Cardiac septum (tissue), 1 donor: ENCODE measurements at places on chromosomes 5 and 9. TPM values are rescaled to one million over a fixed set of nuclear protein-coding genes. Genes with fewer than 3 reads are reported as not detected.

CTXN3 gene
- not detected for total RNA-seq

GRCh38 chr9:5832071-5832537 lies 813 bp downstream of the ERMP1 start:
- DNase-seq = no peak

GRCh38 chr5:132176521-132176945 lies 51.1 kb downstream of the P4HA2 start:
- no peak for DNase-seq

SPATA9 gene
- total RNA-seq = not detected

ZNF883 gene
- 2.4 TPM for total RNA-seq

- no peak for DNase-seq
These were observed 13.4 kb upstream of the SMIM32 start for GRCh38 chr5:136206361-136206760.

SPACA9 gene
- 5.4 TPM for total RNA-seq

GRCh38 chr5:166431456-166431855 lies 1860.0 kb upstream of the WWC1 start:
- DNase-seq = no peak

DNA sequence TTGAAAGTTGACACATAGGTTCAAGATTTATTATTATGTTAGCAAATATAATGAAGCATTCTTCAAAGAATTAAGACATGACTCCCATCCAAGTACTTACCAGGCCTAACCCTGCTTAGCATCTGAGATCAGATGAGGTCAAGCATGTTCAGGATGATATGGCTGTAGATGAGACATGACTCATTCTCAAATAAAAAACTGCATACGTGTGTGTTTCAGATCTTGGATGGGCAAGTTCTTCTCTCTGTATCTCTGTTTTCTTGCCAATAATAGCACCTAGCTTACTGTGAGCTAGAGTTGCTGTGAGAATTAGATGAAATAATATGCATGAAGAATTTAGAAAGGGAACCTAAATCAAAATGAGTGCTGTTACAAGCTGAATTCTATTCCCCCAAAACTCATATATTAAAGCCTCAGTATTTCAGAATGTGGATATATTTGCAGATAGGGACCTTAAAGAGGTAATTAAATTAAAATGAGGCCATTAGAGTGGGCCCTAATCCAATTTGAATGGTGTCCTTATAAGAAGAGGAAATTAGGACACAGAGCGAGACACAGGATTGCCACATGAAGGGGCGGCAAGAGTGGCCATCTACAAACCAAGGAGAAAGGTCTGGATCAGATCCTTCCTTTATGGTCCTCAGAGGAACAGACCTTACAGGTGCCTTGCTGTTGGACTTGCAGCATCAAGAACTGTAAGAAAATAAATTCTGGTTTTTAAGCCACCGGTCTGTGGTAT lies 146.2 kb downstream of the MARCHF11 start:
- no peak for DNase-seq

PPP2R2B gene
- total RNA-seq = 7.9 TPM

NAA35 gene
- 21.0 TPM for total RNA-seq

GRCh38 chr9:109303900-109304299 lies 17.0 kb downstream of the EPB41L4B start:
- no peak for DNase-seq

DNA sequence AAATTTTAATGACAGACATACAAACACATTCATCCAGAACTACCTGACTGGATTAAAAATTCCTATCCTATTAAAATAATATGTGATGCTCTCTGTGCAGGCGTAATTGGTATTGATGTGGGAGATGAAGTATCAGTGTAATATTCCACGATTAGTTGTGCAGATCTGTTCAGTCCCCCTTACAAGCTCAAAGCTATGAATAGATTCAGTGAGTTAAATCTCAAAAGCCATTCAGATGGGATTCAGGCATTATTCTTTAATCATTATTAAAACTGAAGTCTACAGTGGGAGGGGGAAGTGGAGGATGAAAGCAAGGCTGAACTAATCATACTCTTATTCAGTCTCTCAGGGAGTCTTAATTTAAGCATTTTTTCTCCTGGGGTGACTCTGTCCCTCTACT lies 855.8 kb downstream of the EFNA5 start:
- DNase-seq = no peak

SLC25A2 gene
- not detected for total RNA-seq

- DNase-seq = no peak
These were observed 149.8 kb downstream of the AUH start for GRCh38 chr9:91211919-91212318.

DNA sequence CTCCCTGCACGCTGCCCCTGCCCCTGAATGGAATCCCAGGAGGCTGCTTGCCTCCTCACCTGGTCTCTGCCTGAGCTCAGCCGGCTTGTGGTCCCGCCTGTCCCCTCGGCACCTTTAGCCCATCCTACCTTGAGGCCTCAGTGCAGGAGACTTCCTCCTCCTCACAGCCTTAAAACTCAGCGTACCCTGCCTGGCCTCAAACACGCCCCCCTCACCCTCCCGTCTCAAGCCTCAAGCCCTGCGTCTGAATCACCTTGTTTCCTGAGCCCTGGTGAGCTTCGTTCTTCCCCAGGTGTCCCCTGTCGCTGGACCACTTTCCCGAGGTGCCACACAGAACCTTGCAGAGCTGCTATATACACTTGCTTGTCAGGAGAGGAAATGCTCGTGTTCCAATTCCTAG lies 110.2 kb upstream of the SPIN1 start:
- DNase-seq = no peak

DNA sequence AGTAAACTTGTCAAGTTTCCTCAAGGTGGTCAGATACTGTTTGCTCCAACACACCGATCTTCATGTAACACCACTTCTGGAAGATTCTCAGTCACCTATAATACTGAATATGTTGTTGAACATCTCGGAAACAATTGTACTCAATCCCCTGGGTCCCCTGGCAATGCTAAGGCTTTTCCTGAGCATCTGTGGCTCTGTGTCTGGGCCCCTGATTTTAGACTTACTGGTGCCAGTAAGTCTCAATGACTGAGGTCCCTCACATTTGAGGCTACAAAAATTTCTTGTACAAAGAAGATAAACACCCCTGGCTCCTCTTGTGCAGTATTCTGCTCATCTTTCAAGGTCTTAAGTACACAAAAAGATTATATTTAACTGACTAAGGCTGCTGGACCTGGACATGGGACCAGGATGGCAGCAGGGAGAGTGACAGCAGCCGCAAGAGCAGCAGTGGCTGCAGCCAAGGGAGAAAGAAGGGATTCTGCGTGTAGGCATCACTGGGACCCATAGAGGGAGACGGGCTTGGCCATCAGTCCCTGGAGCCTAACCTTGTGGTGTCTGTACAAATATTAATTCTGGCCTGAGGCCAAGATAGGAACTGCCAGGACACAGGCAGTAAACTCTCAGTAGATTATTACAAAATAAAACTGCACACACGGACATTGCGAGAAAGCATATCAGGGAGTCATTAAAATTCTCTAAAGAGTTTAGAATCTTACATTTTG lies 49.0 kb upstream of the TNPO1 start:
- DNase-seq = no peak

DNA sequence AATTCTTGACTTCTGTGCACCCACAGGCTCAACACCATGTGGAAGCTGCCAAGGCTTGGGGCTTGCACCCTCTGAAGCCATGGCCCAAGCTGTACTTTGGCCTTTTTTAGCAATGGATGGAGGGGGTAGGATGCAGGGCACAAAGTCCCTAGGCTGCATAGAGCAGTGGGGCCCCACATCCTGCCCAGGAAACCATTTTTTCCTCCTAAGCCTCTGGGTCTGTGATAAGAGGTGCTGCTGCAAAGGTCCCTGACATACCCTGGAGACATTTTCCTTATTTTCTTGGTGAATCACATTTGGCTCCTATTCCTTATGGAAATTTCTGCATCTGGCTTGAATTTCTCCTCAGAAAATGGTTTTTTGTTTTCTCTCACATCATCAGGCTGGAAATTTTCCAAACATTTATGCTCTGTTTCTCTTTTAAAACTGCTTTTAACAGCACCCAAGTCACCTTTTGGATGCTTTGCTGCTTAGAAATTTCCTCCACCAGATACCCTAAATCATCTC lies 482.7 kb upstream of the TLE4 start:
- DNase-seq = no peak

DNA sequence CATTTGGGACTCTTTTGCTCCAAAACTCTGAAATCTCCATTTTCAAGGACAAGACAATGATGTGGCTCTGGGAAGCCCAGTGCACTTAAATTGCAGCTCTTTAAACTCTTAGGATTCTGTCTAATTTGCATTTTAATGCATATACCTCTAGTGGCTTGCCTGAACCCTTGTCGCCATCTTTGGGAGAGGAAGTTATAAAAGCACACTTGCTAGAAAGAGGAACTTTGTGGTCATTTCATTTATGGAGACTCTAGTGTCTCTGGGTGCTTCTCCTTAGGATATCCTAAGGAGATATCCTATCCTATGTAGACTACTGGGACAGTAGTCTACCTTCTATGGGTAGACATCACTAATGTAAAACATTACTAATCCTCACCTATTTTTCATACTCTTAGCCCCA lies 77.3 kb upstream of the SLC1A3 start:
- DNase-seq = no peak

- no peak for DNase-seq
These were observed 41.1 kb downstream of the LAMC3 start for GRCh38 chr9:131049829-131050715.

DNA sequence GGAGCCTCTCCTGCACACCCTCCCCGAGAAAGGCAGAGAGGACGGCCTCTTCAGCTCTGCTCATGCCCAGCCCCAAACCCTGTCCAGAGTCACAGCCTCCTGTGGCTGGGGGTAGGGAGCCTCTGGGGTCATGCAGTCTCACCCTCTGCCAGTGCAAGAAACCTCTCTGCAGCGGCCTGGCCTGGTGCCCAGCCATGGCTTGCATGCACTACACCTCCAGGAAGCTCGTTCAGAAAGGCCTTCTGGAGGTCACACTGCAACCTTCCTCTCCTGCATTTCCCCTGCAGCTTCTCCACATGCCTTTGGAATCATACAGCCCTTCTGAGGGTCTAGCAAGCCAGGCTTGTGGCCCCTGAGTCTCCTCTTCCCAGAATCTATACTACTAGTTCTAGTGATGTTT lies 17.9 kb downstream of the CSF1R start:
- DNase-seq = no peak

DNA sequence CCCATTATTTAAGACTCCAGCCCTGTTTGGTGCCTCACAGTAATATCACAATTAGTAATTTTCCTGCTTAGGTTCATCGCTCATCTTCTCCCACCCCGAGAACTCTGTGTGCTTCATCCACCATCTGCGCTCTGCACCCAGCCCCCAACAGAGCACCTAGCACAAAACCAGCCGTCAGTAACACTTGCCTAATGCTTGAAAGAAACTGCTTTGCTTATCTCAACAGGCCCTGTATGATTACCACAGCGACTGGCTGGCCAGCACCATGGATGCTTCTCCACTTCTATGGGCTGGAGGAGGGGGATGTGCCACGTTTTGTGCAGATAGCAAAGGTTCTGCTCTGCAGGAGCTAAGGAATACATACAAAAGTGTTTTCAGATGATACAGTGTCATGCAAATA lies 166.8 kb downstream of the SPOCK1 start:
- DNase-seq = peak; percentile 71

TNC gene
- 26.4 TPM for total RNA-seq

- DNase-seq = no peak
These were observed 16.9 kb downstream of the ADAMTSL1 start for GRCh38 chr9:18490641-18491370.

DCP2 gene
- 21.8 TPM for total RNA-seq

ZNF658 gene
- 6.4 TPM for total RNA-seq

DNA sequence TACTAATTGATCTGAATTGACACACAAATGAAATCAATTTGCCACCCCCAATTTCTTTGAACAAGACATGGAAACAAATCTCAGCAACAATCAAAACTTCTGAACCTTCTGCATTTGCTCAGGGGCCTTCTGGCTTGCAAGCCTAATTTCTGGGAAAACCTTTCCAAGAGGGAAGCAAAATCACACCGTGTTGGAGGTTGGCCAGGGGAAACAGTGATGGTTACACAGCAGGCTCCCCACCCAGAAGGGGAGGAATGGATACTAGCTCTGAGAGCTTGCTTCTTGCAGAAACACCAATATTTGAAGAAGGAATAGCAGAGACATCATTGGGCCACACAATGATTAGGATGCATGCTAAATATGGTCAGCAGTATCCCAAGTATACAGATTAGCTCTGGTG lies 488.6 kb upstream of the TRPC7 start:
- DNase-seq = no peak

GRCh38 chr5:124297826-124298225 lies 448.6 kb downstream of the ZNF608 start:
- no peak for DNase-seq

GRCh38 chr5:52983731-52984636 lies 5.2 kb upstream of the ITGA2 start:
- DNase-seq = no peak

DNA sequence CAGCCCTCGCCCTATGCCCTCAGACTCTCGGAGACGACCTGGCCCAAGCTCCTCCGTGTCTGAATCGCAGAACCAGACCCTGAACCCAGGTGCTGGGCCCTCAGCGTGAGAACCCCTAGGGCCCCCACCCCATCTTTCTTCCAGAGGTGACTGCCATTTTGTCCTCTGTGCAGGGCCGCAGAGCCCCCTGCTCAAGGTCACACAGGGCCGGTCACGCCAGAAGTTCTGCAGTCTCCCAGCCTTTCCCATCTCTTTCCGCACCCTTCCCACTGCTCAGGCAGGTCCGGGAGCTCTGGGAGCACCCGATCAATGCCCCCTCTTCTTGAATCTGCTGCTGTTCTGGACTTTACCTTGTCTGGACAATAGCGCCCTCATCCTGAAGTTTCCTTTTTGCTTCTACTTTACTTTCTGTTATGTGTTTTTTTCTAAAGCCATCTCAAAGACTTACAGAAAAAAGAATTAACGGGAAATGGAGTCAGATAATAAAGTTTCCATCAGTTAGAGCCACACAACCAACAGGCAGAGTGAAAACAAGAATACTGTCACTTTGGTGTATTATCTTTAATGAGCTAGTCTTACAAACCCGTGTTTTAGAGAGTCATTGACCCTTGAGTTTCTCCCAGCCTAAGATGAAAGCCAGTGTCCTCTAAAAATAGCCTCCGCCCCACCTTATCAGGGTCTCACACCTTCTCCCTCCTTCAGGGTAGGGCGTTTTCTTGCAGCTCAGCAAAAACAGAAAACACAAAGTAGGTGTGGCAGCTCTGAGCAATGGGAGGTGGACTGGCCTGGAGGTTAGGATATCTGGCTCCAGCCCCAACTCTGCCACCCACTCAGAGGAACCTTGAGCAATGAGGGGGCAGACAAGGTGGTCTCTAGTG lies 1.8 kb downstream of the TMOD1 start:
- no peak for DNase-seq

MIGA2 gene
- total RNA-seq = 39.3 TPM

GRCh38 chr5:79399046-79399445 lies 114.9 kb downstream of the HOMER1 start:
- DNase-seq = no peak

GRCh38 chr5:181047921-181048320 lies 7.9 kb downstream of the BTNL9 start:
- DNase-seq = no peak

PCDHGA7 gene
- 11.8 TPM for total RNA-seq

- DNase-seq = no peak
These were observed 69.2 kb upstream of the S1PR3 start for GRCh38 chr9:88922091-88922490.

GRCh38 chr9:18184401-18184800 lies 289.6 kb upstream of the ADAMTSL1 start:
- no peak for DNase-seq

LECT2 gene
- not detected for total RNA-seq

SPOCK1 gene
- total RNA-seq = 43.4 TPM

GRCh38 chr5:61280205-61280604 lies 51.9 kb upstream of the ZSWIM6 start:
- DNase-seq = no peak
